ENCODE measurements at places on chromosomes 3 and 15. TPM values are rescaled to one million over a fixed set of nuclear protein-coding genes. Genes with fewer than 3 reads are reported as not detected.

The SERPINI2 gene
- not detected for total RNA-seq

The SLC12A1 gene
- total RNA-seq: not detected

The CLDN1 gene
- total RNA-seq: 2.8 TPM

The ENTPD3 gene
- total RNA-seq: under 0.01 TPM

The LHFPL4 gene
- not detected for total RNA-seq

The ZNF148 gene
- 20.0 TPM for total RNA-seq

The MST1R gene
- 3.4 TPM for total RNA-seq

The POC1A gene
- total RNA-seq: 7.9 TPM

The LIPC gene
- total RNA-seq: not detected

The VEPH1 gene
- total RNA-seq: 274 TPM

The LMAN1L gene
- total RNA-seq: 0.15 TPM

All from melanocyte of skin (primary cell).